Fibroblast of the conjunctiva (primary cell): ENCODE measurements at places on chromosomes 13 and 19.

DNA sequence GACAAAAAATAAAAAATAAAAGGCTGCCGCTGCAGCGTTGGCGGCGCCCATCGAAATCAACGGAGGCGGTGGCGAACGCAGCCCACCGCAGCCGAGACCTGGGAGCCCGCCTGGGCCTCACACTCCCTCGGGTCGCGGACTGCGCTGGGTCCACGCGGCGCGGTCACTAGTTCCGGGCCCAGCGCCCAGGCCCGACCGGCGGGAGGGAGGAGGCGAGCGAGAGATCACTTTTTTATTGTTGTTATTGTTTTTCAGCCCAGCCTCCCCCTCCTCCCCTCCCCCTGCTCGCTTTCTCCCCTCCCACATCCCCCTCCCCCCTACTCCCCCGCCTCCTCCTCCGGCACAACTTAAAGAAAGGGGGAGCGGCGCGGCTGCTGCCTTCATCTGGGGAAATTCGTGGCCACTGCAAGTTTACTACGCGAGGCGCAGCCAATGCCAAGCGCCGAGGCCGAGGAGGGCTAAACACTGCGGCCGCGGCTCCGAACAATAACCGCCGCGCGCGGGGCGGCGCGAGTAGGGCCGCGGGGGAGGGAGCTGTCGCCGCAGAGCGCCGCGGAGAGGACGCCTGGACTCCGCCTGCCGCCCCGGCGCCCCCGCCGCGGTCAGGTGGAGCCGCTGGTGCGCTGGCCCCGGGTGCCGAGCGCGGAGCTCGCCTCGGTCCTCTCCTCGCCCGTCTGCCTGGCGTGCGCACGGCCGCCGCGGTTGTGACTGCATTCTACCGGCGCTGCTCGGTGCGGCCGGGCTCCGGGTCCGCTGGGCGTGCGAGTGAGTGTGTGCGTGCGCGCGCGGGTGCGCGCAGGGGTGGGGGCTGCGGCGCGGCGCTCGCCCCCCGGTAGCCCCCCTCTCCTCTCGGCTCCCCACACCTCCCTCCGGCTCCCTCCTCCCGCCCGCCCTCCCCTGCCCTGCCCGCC, 505 bp upstream of the ZIC2 start:
- DNase-seq, result peak; percentile 35

- peak; percentile 93 for DNase-seq
Measured at GRCh38 chr13:51645154-51645650, 60.9 kb downstream of the WDFY2 start.

DNA sequence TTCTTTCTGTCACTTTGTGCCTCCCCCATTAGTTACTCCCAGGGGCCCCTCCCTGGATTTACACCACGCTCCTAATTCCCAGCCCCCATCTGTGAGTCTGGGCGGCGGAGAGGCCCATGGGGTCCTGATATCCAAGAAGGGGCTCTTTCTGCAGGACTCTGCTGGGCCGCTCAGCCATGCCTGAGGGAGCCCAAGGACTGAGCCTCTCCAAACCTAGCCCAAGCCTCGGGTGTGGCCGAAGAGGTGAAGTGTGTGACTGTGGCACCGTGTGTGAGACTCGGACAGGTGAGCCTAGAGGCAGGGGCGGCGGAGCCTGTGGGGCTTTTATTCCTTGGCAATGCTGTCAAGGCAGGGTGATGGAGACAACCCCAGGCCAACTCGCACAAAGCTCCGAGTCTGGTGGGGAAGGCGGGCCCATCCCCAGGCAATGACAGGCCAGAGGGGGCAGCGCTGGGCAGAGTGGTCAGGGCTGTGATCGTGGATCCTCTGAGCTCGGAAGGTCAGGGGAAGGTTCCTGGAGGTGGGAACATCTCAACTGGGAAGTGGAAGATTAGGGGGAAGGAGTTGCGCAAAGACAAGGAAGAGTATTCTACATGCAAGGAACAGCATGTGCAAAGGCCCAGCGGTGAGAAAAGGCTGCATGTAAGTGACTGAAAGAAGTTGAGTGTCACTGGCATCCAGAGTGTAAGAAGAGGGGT, 1.6 kb downstream of the PLEKHG2 start:
- DNase-seq, result no peak

- no peak for DNase-seq
Measured at GRCh38 chr13:27379126-27379525, 45.3 kb upstream of the GTF3A start.

- DNase-seq, result no peak
Measured at GRCh38 chr19:58401840-58402421, 6.5 kb downstream of the RNF225 start.
